ENCODE measurements at places on chromosomes 7 and 10. TPM values are rescaled to one million over a fixed set of nuclear protein-coding genes. Genes with fewer than 3 reads are reported as not detected.

GRCh38 chr7:31699050-31699449, 12.0 kb downstream of the PPP1R17 start:
- H3K4me3 ChIP-seq: no peak overlapping the region
- H3K36me3 ChIP-seq: no peaks in the 10 kb centered on the region
- no peak for DNase-seq
- no peaks in the 10 kb centered on the region for H3K4me1 ChIP-seq

- peaks cover 28% of the 10 kb centered on the region for H3K36me3 ChIP-seq
- H3K4me1 ChIP-seq: peaks cover 40% of the 10 kb centered on the region
- no peaks in the 10 kb centered on the region for H3K27me3 ChIP-seq
Observed at GRCh38 chr10:101817337-101818118, 716 bp downstream of the OGA start.

- H3K27ac ChIP-seq: no peak overlapping the region
- no peak overlapping the region for H3K4me3 ChIP-seq
- H3K27me3 ChIP-seq: no peaks in the 10 kb centered on the region
- H3K4me1 ChIP-seq: peaks cover 6% of the 10 kb centered on the region
- no peak for DNase-seq
Observed at GRCh38 chr7:37047260-37047659, 323.0 kb upstream of the AOAH start.

- no peak overlapping the region for H3K27ac ChIP-seq
- no peak overlapping the region for H3K4me3 ChIP-seq
- no peaks in the 10 kb centered on the region for H3K36me3 ChIP-seq
- DNase-seq: no peak
Observed at GRCh38 chr7:136997735-136998134, 129.3 kb downstream of the CHRM2 start.

DNA sequence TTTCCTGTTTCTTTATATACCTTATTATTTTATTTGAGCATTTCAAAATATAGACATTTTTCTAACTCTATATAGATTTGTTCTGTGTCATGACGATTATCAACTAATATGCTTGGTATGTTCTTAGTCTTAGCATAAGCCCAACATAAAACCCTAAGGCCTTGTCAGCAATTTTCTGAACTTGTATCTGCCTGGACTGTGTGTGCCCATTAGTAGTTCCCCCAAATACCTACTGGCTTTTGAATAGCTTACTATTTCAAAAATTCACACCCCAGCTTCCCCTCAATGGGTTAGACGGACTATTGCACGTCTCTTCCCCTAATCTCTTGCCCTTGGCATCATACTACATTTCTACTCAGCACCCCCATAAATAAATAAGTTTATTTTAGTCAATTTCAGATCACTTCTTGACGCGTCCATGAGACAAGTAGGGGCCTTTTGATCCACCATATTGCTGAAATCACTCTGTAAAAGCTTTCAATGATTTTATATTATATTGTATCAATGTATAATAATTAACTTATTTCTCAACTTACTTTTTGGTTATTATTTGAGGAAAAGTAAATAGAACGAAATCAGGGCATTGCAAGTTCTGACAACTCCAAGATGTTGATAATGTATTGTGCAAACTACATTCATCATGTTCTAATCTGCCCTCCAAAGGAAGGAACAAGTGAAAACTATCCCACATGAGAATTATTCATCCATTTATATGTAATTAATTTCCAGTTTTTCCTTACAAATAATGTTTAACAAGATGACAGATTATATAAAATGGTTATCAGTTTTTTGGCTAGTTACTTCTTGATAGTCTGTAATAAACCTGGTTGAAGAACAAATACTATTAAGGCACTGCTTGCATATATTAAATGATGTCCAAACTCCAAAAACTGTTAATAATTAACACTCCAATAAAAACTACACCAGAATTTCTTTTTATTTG, 1.1 kb upstream of the AKR1C3 start:
- no peaks in the 10 kb centered on the region for H3K36me3 ChIP-seq
- no peak overlapping the region for H3K27ac ChIP-seq
- H3K27me3 ChIP-seq: peaks cover 17% of the 10 kb centered on the region
- no peak overlapping the region for H3K4me3 ChIP-seq
- DNase-seq: no peak
- peaks cover 9% of the 10 kb centered on the region for H3K4me1 ChIP-seq

PLXDC2 gene
- total RNA-seq: 0.86 TPM
